ENCODE measurements at places on chromosomes 7 and 10. TPM values are rescaled to one million over a fixed set of nuclear protein-coding genes. Genes with fewer than 3 reads are reported as not detected.

DNA sequence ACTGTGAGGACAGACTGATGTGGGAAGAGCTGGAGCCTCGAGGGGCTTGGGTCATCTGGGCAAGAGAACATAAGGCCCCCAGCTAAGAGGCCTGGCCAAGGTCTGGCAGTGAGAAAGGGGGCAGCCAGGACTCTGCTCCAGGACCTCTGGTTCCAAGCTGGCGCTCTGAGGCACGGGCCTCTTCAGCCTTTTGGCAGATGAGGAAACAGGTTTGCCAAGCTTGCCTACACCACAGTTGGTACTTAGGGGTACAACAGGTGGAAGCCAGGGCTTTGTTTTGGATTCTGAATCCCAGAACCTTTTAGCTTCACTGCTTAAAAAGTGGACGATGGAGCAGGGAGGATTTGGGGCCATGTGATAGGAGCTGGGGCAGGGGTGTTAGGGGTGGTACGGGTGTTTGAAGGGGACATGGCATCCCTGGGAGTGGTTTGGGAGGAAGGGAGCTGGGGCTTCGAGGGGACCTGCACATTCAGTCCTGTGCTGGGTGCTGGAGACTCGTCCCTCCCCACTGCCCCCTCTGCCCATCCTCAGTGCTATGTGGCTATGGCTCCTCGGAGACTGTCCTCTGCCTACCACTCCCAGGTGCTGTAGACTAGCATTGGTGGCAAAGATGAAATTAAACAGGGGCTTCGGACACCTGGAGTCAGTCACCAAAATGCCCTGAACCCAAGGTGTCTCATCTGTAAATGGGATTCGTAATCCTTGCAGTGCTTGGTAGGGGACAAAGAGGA is 30.3 kb downstream of the ZNF775 start:
- no peak for DNase-seq

DNA sequence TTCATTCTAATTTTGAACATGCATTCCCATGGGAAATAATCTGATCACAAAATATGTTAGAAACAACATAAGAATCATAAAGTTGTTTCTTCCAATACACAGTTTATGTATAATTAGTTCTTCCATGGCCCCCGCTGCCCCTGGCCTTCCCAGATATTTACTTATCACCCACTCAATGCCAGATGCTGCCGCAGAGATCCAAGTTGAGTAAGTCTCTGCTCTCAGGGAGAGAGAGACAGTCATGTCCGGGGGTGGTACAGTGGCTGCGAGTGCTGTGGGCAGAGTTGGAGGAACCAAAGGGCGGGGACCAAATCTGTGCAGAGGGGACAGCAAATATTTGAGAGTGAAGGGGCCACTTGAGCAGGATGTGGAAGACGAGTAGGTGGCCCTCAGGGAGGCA is 37.1 kb downstream of the COL26A1 start:
- no peak for DNase-seq

GRCh38 chr7:1779445-1779844 is 109.4 kb downstream of the ELFN1 start:
- DNase-seq: no peak

DNA sequence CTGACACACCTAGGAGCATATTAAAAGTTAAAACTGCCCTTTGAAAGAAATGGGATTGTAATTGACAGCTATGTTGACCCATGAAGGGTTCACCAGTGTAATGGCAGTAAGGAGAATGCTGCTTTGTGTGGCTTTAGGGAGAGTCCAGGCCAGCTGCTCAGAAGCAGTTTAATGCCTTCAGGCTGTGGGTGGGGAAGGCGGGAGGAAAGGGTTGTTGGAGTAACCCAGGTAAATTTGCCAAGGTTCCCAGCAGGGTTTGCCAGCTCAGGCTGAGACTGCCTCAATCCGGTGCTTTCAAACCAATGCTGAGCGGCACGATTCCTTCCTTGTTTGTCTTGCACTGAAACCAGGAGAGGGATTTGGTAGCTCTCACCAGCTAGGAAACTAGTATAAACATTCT is 637.2 kb downstream of the INHBA start:
- DNase-seq: no peak

DNA sequence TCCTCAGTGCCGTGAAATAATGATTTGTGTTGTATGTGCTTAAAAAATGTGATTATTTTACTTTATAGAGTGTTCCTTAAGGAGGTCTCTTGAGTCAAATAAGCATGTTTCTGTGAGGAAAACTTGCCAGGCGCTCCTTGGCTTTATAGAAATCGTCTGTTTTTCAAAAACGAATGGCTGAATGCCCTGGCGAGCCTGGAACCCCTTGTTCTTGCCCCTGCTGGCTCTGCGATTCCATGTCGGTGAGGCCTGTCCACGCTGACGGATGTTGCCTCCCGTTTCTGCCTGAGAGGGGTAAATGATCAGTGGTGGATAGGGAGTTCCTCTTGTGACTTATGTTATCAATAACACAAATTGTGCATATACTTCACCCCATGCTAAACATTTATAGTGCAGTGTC is 75.5 kb downstream of the MGMT start:
- no peak for DNase-seq

DNA sequence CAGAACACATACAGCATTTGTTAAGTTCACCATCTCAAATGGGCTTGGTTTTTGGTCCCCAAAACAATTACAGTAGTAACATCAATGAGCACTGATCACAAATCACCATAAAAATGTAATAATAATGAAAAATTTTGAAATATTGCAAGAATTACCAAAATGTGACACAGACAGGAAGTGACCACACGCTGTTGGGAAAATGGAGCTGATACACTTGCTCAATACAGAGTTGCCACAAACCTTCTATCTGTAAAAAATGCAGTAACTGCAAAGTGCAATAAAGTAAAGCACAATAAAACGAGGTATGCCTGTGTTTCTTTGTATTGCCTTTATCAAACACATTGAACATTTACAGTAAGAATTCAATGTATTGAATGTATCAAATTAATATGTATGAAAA is 262.7 kb downstream of the CTNNA3 start:
- DNase-seq: no peak

GRCh38 chr10:6657196-6657595 is 77.1 kb upstream of the PRKCQ start:
- no peak for DNase-seq

DNA sequence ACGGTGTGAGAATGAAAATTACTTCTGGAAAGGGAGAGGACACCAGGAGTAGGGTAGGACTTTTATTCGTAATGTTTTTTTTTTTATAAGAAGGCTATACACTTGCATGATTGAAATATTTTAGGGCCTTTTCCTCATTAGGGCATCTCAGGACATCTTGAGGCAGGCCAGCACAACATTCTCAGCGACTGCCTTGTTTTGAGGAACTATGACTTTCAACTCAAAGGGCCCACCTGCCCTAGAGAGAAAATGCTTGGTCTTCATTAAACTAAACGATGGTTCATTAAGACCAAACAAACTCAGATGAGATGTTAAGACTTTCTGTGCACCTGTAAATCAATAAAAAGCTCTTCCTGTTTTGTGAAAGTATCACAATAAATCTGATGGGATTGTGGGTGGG is 11.3 kb downstream of the NOD1 start:
- DNase-seq: no peak

DNA sequence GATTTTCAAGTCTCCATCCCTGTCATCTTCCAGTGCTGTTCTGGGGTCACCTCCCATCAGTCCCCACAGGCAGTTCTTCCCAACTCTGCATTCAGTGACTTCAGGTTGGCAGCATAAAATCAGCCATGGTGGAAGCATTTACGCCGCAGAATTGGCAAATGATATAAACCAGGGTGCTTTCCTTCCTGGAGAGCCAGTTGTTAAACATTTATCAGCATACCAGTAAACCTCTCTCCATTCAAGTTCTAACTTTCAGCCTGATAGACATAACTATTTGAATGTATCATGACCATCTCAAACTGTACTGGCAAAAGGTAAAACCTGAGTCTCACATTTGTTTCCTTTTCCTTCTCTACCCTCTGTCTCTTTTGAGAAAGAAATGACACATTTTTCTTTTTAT is 69.7 kb upstream of the ITPRID1 start:
- no peak for DNase-seq

DNA sequence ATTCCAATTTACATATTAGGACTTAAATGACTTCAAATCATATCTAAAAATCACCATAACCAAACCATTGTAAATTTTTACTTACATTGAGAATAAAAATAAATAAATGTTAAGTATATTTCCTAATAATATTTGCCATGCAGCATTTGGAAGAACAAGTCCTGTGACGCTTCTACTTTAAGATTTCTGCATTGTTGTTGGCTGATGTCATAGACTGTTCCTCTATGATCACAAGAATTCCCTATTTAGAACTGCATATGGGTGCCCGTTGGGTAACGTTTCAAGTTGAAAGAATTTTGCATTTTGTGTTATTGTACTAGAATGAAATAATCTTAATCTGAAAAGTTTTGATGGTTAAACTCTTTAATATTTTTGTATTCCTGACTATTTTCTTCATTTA is 5.1 kb upstream of the ITGB1 start:
- peak; percentile 71 for DNase-seq

DNA sequence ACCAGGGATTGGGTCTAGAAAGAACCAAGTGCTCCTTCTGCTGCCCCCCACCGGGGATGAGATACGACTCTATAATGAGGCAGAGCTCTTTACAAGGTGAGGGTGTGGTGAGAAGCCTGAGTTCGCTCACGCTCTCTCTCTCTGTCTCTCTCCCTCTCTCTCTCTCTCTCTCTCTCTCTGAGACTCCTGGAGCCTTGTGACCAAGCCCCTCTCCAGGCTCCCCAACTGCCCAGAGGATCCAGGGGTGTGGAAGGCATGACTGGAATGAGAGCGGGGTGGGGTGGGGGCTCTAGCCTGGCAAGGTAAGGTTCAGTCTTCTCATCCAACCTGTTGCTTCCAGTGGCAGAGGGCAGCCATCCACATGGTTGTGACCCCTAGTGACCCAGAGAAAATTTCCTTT is 3.1 kb upstream of the PTF1A start:
- no peak for DNase-seq

DNA sequence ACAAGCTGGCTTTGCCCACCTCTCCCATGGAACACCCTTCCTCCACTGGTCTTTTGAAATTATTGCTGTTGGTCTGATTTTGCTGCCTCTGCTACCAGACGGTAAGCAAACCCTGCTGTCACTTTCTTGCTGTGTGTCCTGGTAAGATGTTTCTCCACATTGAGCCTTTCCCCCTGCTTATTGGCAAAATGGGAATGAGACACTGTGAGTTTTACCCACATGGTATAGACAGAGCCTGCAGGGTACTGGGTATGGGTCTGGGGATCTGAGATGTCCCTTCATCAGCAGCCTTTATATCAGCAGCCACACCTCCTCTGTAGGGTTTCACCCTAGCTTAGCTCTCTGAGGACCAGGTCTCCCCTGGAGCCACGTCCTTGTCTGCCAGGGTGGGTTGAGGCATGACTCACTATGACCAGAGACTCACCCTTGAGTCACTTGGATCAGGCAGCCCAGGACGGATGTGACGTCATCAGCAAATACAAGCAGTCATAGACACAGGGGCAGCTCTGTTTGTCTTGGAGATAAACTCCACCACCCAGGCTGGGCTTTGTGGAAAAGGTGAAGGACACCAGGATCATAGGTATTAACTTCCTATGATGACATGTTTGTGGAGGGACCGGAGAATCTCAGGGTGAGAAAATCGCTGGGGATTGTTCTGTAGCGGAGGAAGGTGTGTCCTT is 17.9 kb upstream of the BAIAP2L1 start:
- peak; percentile 99 for DNase-seq

- peak; percentile 41 for DNase-seq
These were observed 37.3 kb upstream of the PRSS1 start for GRCh38 chr7:142711746-142712616.

- DNase-seq: no peak
These were observed 48.4 kb upstream of the GTF2IRD1 start for GRCh38 chr7:74405191-74405898.

GRCh38 chr10:78299851-78300468 is 266.3 kb downstream of the RPS24 start:
- no peak for DNase-seq

DNA sequence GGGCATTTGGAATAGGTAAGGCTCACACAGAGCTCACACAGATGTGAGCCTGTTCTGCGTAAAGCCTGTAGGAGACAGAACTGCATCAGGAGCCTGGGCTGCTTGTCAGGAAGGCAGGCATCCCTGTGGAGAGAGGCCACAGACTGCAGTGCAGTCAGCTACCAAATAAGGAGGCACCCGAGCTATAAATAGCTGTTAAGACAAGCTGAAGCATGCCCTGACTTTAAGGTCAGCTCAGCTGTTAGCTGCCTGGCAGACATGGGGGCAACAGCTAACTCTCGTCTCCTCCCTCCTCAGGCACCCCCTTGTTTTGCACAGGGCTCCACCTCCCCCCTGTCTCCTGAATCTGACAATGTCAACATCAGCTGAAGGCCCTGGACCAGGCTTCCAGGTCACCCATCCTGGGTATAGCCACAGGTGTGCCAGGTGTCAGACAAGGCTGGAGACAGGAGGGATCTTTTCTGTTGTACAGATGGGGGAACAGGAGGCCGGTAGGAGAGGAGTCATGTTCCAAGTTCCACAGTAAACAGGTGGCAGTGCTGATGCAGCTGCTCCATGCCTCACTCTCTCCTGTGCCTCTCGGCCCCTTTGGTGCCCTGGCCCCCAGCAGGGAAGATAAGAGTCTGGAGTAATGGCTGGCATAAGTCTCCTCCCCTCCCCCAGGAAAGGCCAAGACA is 27.6 kb upstream of the MKRN1 start:
- peak; percentile 62 for DNase-seq

GRCh38 chr7:111840528-111840927 is 278.2 kb upstream of the IMMP2L start:
- DNase-seq: no peak

DNA sequence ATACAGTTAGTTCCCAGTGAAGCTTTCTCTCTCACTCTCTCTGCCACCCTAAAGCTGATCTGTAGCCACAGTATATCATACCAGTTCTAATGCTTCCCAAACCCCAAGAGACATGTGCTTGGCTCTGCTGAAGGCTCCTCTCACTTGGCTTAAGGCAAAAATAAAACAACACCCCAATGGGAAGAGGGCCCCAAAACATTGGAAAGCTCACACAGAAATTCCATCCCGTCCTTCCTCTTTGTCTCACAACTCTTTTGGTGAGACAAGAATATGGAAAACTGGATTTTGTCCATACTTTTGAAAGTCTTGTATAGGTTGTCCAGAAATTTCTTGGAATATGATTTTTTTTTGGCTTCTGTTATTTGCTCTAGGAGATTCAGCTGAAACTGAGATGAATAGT is 56.1 kb upstream of the WNT16 start:
- no peak for DNase-seq

- peak; percentile 36 for DNase-seq
These were observed 52.3 kb upstream of the ZNF33B start for GRCh38 chr10:42690449-42691360.

- DNase-seq: no peak
These were observed 68.0 kb downstream of the TRIL start for GRCh38 chr7:28890137-28890536.

- peak; percentile 14 for DNase-seq
These were observed 935 bp downstream of the TM9SF3 start for GRCh38 chr10:96585736-96586418.

The HTR7 gene
- 0.12 TPM for total RNA-seq

The RHEB gene
- 273 TPM for total RNA-seq

The PNLIP gene
- not detected for total RNA-seq

The SEMA3E gene
- total RNA-seq: 3.6 TPM

The GDF10 gene
- total RNA-seq: not detected

The TMEM229A gene
- total RNA-seq: not detected

The HECW1 gene
- 36.2 TPM for total RNA-seq

The MLXIPL gene
- total RNA-seq: not detected

The TNS3 gene
- total RNA-seq: 95.2 TPM

The CLIP2 gene
- total RNA-seq: 47.4 TPM

The SPDYE1 gene
- total RNA-seq: not detected

The RSPH10B gene
- total RNA-seq: not detected

The CCDC186 gene
- 7.3 TPM for total RNA-seq

Measured in A172 (cell line).